SW480 (cell line): ENCODE measurements at places on chromosomes 1 and 21.

DNA sequence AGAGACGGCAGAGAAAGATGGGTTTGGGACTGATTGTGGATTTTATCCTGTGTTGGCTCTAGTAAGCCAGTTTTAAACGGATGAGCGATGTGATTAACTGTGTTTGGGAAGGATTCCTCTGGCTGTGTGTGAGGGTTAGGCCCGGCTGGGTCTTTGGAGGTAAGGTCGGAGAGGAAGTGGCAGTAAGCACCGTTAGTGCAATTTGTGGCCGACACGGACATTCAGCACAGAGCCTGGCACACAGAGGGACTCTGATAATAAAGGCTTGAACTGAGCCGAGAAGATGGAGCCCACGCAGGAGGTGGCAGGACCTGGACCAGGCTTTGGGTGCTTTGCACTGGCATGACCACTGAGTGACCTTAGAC, 1.3 kb downstream of the MTFR1L start:
- DNase-seq: no peak

- no peak for DNase-seq
These were observed 198.7 kb downstream of the ZC3H11B start for GRCh38 chr1:219414250-219414649.

- DNase-seq: peak; percentile 85
These were observed 700 bp upstream of the KMO start for GRCh38 chr1:241531195-241532161.

GRCh38 chr21:41901099-41901498, 22.0 kb upstream of the PRDM15 start:
- no peak for DNase-seq

DNA sequence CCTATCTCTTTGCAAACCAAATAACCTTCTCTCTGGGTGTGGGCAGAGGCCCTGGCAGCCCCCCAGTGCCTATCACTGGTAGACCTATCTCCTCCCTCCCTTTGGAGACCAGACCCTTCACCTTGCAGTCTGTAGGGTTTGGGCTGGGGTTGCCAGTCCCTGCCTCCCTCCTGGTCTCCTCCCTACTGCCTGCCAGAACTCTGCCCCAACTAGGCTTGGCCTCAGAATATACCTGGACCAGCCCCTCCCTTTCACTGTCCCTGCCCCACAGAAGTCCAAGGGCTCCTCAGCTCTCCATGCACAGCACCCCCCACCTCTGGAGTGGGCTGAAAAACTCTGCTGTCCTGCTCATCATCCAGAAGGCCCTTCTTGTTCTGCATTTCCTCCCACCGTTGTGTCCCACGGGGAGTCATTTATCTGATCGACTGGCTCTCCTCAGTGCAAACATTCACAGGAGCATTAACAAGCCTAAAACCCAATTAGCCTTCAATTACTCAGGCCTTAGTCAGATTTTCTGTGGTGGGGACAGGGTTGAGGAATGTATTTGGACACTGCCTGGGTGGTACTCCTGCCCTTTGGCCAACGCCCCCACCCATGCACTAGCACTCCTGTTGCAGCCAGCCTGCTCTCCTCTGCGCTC, 27.7 kb upstream of the DMBX1 start:
- DNase-seq: no peak

- DNase-seq: no peak
These were observed 288.7 kb upstream of the USP25 start for GRCh38 chr21:15441060-15441493.

DNA sequence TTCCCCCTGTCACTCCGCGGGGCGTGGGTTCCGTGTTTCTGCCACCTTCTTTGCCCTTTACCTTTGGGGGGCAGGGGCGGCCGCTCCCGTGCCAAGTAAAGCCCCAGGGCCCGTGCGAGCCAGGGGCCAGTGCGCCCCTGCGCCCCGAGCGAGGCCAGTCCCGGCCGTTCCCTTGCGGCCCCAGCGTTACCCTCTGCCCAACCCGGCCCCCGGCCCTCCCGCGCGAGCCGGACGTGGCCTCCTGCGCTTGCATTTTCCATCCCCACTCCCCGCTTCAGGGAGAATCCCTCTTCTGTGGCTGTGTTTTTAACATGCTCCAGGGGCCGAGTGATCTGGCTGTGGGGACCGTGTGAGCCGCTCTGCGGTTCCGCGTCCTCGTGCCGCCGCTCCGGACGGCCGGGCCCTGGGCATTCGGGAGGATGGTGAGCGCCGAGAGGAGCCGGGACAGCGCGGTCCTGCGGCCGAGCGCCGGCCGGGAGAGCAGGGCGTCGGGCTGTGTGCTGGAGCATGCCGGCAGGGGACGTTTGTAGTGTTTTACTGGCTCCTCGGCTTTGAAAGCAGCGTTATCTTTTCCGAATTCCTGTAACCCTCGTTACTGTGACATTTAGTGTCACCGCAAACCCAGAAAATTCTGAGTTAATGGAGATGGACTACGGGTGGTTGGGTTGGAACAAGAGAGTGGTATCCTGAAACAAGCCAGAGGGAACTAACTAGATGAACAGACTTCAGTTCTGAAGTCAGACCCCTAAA, 1.0 kb downstream of the GALNT2 start:
- peak; percentile 30 for DNase-seq

GRCh38 chr1:246108278-246108925, 398.7 kb downstream of the SMYD3 start:
- DNase-seq: no peak

GRCh38 chr1:239823852-239824251, 267.8 kb upstream of the FMN2 start:
- DNase-seq: no peak

DNA sequence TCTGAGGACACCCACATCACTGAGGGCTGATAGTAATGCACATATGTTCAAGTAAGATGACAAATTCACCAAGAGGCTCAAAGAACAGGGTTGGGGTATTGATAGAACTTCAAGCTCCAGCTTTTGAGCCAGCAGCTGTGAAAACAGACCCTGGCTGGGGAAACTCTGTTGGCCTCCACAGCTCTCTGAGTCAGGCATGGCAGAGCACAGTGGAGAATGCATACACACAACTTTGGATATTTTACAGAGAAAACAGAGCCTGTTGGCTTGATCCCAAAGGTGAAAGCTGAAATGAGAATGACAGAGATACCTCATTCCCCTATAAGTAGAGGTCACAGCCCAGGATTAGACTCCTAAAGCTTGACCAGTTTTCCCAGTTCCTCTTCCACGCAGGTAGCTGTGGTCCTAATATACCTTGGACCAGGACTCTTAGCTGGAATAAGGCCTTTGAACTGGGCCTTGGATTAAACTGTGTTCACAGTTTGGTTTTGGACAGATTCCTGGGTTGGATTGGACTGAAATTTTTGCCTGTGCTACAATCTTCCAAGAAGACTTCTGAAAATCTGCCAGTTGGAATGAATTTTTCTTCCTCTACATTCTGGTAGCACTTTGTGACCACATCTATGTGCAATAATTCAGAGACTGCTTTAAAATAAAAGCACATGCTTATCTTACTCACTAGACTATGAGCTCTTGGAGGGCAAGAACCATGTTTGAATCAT, 101.6 kb upstream of the HMGB4 start:
- DNase-seq: no peak

DNA sequence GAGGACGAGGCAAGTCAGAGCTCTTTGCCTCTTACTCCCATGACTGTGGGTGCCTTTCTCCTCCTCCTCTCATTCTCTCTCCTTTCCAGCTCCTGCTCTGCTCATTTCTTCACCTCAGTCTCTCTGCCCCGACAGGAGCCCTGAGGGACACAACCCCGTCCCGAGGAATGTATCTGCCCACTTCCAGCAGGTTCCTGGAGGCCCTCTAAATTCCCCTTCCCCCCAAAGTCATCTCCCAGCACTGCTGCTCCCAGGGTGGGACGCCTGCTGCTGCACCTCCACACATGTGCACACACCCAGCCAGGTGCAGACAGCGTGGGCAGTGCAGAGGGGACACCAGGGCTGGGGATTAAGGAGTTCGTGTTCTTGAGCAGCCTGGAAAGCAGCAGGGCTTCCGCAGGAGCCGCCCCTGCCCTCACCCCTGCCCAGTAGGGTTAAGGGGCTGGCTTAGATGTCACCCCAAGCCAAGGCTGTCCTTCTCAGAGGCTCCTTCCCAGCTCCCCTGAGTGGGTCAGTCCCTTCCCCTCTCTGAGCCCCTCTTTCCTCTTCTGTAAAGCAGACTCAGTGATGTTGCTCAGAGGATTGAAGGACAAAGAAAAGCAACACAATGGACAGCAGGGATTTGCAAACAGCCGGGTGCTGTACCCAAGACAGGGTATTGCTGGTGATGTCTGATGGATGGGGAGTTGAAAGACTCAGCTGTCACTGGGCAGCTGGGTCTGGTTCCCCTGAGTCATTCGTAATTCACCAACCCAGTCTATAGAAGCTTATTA, 346.0 kb downstream of the MATN1 start:
- DNase-seq: no peak

GRCh38 chr1:91685994-91686393, 185.3 kb downstream of the CDC7 start:
- no peak for DNase-seq

DNA sequence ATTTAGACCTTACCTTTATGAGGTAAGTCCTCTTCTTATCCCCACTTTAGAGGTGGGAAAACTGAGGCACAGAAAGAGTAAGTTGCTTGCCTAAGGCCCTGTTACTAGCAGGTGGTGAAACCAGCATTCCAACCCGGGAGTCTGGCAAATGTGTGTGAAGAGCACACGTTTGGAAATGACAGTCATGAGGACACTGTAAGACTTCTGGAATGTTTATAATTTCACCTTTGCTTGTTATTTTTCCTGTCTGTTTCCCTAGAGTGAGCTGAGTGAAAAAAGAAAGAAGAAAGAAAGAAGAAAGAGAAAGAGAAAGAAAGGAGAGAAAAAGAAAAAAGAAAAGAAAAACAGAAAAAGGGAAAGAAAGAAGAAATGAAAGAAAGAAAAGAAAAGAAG, 21.2 kb upstream of the LGALS8 start:
- peak; percentile 63 for DNase-seq

GRCh38 chr1:187987236-187987776, 1158.6 kb downstream of the PLA2G4A start:
- no peak for DNase-seq

DNA sequence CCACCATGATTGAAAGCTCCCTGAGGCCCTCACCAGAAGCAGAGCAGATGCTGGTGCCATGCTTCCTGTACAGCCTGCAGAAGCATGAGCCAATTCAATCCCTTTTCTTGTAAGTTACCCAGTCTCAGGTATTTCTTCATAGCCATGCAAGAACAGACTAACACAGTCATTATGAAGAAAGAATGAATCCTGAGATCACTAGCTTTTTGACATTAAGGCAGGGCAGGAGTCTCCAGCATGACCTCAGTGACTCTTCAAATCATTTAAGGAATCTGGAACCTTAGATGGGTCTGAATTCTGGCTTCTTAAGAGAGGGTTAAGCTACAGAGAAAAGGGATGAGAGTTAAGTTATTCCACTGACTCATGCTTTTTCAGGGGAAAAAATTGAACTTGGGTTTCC, 79.0 kb downstream of the PTPN14 start:
- DNase-seq: no peak

- DNase-seq: no peak
These were observed 16.8 kb upstream of the HHAT start for GRCh38 chr1:210311726-210312493.

GRCh38 chr1:53413175-53414001, 45.8 kb upstream of the DMRTB1 start:
- peak; percentile 98 for DNase-seq

- DNase-seq: no peak
These were observed 29.1 kb downstream of the PLPP3 start for GRCh38 chr1:56550138-56550858.

DNA sequence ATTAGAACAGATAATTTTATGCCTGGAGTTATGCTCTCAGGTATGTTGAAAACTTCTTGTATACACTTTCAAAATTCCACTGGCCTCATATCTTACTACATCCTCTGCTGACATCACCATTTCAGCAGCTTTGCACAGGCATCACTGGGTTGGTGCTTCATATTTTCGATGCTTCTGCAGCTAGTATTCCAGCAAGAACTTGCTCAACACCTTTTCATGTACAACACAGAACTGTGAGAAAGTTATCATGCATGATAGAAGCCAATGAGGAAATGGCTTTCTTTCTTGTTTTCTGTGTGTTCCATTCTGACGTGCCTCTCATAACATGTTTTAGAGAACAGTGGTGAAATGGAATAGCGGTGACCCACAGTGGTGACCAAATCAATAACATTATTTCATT, 5.1 kb upstream of the GBP5 start:
- DNase-seq: no peak

GRCh38 chr1:246779561-246780175, 55.5 kb downstream of the SCCPDH start:
- DNase-seq: no peak

DNA sequence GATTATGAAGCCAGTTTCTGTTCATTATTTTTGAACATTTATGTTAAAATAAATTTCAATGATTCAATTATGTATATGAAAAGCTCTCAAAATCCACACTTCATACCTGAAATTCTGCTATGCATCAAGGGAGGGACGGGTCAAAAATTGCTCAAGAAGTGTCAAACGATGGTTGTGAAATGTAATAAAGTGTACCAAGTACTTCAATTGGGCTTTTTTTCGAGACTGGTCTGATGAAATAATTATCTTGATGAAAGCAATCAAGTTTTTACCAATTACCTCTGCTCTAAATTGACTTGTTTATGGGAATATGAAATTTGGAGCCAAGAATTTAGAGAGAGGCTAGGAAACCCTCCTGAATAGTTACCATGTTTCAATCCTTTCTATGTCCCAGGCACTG, 7.9 kb downstream of the OSCP1 start:
- no peak for DNase-seq

GRCh38 chr1:115138271-115138670, 49.0 kb upstream of the TSPAN2 start:
- no peak for DNase-seq

GRCh38 chr1:33814166-33814565, 49.7 kb upstream of the HMGB4 start:
- DNase-seq: peak; percentile 48

GRCh38 chr1:93729906-93730305, 48.3 kb upstream of the BCAR3 start:
- no peak for DNase-seq

DNA sequence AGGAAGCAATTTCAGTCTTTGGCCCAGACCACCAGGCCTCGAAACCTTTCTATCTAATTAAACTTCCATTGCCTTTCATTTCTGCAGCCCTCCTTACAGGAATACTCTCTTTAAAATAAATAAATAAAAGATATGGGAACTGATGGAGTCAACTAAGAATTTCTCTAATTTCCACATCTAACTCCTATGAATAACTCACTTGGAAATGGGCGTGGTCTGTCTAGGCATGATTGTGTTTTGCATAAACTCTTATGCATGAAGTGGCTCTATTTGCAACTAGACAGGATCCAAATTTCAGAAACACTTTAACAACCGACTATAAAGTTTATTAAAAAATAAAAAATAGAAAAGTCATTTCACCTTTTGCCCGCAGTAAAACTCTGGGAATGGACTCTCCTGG, 199.5 kb downstream of the ADSS2 start:
- no peak for DNase-seq

- DNase-seq: no peak
These were observed 553.6 kb downstream of the NUF2 start for GRCh38 chr1:163875200-163875926.

GRCh38 chr1:39829791-39830533, 41.3 kb upstream of the BMP8B start:
- no peak for DNase-seq

GRCh38 chr1:78911956-78912880, 94.3 kb downstream of the ADGRL4 start:
- DNase-seq: no peak
